ENCODE measurements at places on chromosomes 6 and 20.

- DNase-seq = no peak
These were observed 120.8 kb downstream of the MAFB start for GRCh38 chr20:40568200-40568599.

GRCh38 chr6:33684428-33684896, 27.0 kb downstream of the UQCC2 start:
- no peak for DNase-seq

GRCh38 chr20:32622585-32623468, 37.7 kb upstream of the NOL4L start:
- no peak for DNase-seq

GRCh38 chr6:38336922-38337321, 302.8 kb downstream of the BTBD9 start:
- DNase-seq = no peak

DNA sequence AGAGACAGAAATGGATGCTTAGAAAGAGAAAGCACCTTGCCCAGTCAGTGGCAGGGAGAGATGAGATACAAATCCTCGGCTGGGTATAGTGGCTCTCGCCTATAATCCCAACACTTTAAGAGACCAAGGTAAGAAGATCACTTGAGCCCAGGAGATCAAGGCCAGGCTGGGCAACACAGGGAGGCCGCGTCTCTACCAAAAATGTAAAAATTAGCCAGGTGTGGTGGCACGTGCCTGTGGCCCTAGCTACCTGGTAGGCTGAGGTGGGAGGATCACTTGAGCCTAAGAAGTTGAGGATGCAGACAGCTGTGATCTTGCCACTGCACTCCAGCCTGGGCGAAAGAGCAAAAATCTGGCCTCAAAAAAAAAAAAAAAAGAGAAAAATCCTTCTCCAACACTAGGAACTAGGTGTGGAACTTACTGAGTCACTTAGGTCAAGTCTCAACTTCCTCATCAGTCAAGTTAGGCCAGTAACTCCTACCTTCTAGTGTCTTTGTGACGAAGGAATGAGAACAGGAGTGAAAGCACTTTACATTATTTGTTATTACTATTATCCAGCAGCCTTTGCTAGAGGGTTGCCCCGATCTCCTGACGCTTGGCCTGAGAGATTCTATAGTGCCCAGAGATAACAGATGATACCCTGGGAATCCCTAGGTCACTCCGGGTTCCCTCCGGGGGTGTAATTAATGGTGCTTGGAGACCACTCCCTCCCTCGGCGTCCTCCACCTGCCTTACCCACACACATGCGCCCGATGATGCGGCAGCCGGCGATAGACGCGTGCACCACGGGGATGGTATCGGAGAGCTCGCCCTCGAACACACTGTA, 918 bp downstream of the EIF6 start:
- DNase-seq = no peak

DNA sequence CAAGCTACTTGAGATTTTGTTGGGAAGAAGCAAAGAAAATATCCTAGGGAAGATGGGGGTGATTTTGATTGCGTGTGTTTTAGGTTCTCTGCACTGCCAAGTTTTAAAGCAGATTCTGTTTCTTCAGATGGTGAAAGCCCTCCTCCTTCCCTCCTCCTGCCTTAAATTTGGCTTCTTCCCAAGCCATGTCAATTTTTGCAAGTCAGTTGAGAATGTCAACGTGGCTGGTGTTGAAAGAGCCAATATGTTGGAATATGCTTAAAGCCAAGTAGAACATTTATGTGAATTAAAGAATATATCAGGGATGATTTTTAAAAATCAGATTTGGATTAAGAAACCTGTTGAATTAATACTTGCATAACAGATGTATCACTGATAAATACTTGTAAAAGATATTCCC, 270.8 kb downstream of the ARID1B start:
- DNase-seq = no peak

DNA sequence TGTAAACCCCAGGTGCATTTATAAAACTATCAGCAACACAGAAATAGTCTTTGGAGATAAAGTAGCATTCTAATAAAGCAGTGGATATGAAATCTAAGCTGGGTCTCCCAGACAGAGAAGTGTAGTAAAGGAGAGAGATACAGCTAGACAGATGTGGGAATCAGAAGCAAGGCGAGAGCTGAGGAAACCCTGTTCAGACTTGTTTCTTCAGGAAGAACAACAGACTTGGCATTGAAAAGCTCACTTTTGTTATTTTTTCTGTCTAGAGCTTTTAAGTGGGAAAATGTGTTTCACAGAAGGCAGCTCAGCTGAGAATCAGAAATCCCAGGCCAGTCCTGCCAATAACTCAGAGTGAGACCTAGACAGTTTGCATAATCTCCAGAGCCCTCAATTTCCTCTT, 52.9 kb downstream of the SLC35B3 start:
- no peak for DNase-seq

- DNase-seq = no peak
These were observed 7.6 kb downstream of the RIPOR2 start for GRCh38 chr6:24927985-24928745.

GRCh38 chr6:105077596-105078385, 102.0 kb downstream of the POPDC3 start:
- DNase-seq = no peak

- DNase-seq = no peak
These were observed 49.6 kb downstream of the ATXN1 start for GRCh38 chr6:16711546-16712254.

- no peak for DNase-seq
These were observed 126.6 kb upstream of the NAA20 start for GRCh38 chr20:19890445-19891051.

DNA sequence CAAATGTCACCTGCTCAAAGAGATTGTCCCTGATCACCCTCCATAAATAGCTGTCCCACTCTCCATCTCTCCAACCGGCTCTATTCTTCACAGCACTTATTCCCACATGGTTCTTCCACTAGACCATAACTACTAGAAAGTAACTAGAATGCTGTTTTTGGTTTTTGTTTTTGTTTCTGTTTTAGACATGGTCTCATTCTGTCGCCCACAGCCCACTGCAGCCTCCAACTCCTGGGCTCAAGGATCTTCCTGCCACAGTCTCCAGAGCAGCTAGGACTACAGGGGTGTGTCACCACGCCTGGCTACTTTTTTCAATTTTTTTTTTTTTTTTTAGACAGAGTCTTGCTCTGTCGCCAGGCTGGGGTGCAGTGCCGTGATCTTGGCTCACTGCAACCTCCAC, 12.2 kb downstream of the MMP24 start:
- DNase-seq = no peak

- peak; percentile 61 for DNase-seq
These were observed 182.3 kb downstream of the MTFR2 start for GRCh38 chr6:136067731-136068341.

- DNase-seq = no peak
These were observed 100.7 kb upstream of the RNF24 start for GRCh38 chr20:4116091-4116490.

DNA sequence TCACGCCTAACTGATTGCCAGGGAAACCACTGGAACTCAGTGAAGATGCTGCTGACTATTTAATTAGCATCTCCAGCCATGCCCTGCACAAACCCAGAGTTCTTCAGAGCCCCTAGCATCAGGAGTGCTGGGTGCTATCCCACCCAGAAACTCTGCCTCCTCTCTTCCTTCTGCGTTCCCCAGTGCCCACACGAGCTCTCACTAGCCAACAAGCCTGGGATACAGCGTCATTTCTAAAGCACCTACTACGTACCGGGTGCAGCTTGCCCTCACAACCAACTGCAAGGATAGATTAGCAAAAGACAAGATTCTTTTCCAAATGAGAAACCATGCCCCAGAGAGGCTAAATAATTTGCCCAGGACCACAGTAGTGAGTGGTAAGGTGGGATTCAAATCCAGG, 105.2 kb upstream of the FOXP4 start:
- no peak for DNase-seq

- DNase-seq = no peak
These were observed 12.5 kb upstream of the PANK2 start for GRCh38 chr20:3876676-3877075.

GRCh38 chr6:145898376-145898775, 65.8 kb downstream of the SHPRH start:
- DNase-seq = peak; percentile 8

- DNase-seq = no peak
These were observed 3.0 kb downstream of the GSTA2 start for GRCh38 chr6:52760105-52760765.

- DNase-seq = no peak
These were observed 77.7 kb downstream of the TMEM170B start for GRCh38 chr6:11615214-11615602.

DNA sequence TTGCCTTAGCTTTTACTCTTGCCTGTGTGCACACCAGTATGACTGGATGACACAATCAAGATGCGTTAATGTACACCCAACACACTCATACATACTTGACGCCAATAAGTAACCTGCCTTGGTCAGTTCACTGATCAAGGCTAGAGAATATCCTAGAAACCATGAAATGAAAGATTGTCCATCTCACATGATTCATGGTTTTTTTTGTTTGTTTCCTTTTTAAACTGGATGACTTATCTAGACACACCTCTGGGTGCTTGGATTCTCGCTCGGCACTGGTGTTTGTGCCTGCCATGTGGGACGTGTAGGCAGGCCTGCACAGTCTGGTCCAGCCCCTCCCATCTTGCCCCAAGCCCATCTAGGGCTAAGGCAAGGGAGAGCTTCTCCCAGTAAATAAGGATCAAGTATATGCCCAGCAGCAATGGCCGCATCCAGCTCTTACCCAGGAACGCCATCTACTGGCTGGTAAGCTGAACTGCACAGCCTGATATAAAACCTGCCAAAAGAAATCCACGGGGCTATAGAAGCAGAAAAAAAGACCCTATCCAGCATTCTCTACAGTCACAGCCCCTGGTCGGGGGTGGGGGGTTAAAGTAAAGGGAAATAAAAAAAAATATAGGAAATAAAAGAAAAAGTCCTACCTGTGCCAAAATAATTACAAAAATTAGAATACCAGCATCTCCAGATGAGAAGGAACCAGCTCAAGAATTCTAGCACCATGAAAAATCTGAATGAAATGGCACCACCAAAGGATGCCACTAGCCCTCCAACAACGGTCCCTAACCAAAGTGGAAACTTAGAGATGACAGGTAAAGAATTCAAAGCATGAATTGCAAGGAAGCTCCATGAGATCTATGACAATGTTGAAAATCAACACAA, 73.3 kb downstream of the OTOR start:
- DNase-seq = peak; percentile 68

- no peak for DNase-seq
These were observed 132.2 kb downstream of the DHX35 start for GRCh38 chr20:39094391-39094790.

DNA sequence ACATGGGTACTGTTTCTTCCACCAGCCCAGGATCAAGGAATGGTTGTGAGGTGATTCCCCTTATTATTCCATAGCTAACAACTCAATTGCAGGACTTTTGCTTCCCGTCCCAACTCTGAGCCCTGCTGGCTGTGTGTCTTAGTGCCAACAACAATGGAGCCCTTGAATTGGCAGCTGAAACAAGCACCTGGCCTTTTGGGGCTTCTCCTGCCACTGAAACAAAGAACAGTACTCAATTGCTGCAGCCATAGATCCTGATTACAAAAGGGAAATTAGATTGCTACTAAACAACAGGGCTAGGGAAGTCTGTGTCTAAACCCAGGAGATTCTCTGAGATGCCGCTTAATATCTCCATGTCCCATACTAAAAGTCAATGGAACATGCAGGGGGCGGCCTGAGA, 61.3 kb upstream of the CARMIL1 start:
- no peak for DNase-seq

GRCh38 chr6:6741264-6741663, 152.7 kb downstream of the LY86 start:
- no peak for DNase-seq

DNA sequence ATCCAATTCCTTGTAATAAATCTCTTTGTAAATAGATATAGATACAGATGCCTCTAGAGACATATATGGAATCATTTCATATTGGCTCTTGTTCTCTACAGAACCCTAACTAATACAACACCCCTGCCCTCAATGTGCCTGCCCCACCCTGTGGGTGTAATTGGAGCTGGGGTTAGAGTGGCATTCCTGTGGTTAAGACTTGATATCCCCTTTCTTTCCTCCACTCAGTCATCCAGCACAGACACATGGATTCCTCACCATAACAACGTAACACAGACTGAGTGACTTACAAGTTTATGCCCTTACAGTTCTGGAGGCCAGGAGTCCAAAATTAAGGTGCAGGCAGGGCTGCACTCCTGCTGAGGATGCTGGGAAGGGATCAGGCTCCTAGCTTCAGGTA, 42.8 kb downstream of the C6orf118 start:
- DNase-seq = no peak

GRCh38 chr6:32655203-32655710, 11.2 kb downstream of the HLA-DQB1 start:
- DNase-seq = no peak

DNA sequence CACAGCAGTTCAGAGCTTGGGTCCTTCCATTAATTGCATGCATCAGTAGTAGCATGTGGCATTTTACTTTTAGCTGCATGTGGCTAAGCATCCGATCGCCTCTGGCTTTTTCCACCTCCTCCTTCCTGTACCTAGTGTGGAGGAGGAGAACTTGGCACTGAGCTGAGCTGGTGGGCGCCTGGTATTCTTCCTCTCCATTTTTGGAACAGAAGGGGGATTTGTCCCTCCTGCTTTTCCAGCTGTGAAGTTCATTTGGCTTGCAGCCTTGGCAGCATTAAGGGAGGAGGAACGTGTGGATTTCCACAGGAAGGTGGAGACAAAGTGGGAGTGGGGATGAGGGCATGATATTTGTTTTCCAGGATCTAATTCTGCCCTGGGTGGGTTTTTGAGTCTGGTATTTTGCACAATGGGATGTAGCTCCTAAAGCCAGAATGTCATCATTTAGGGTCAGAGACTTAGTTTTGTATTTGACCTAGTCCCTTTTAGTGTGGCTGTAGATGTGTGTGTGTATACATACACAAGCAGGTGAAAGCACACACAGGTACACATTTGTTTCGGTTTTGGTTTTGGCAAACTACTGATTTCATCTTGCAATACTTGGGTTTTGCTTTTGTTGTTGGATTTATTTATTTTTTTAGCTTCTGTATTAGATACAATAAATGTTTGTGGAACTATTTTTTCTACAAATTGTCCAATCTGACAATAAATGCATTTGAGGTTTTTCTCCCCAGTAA, 90.0 kb downstream of the SASH1 start:
- peak; percentile 19 for DNase-seq

DNA sequence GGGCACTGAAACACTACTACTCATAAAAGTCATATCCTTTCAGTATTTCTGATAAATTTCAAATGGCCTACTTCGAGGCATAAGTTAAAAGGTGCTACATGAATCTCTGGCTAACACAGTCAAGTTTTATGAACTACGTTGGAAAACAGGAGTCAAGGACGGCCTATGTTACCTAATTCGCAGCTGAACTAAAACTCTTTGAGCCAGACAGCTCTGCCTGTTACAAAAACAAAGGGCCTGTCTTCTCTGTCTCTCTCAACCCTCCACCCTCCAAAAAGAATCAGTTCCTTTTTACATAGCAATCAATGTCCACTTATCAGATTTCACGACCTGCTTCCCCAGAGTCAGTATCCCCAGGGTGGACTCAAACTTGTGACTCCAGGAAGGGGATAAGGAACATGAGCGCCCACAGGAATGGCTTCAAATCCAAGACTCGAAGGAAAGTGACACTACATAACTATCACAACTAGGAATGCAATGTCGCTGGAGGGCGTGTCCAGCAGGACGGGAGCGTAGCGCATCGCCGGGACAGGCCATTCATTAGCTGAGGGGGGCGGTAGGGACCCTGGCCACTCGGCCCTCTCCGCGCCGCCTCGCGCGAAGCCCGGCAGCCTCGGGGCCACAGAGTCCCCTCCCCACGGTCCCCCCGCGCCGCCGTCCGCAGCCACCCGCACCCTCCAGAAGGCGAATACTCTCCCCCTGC, 591 bp downstream of the IBTK start:
- DNase-seq = peak; percentile 72

- DNase-seq = no peak
These were observed 201.1 kb downstream of the ZFAND3 start for GRCh38 chr6:38020593-38020992.

GRCh38 chr6:89048288-89048923, 32.1 kb upstream of the PNRC1 start:
- no peak for DNase-seq
